ENCODE measurements at places on chromosomes 4 and X. TPM values are rescaled to one million over a fixed set of nuclear protein-coding genes. Genes with fewer than 3 reads are reported as not detected.

IQCM gene
- not detected for total RNA-seq

GPR143 gene
- 0.82 TPM for total RNA-seq

FABP2 gene
- not detected for total RNA-seq

FAM114A1 gene
- 9.4 TPM for total RNA-seq

SYTL4 gene
- total RNA-seq: 3.3 TPM

HTRA3 gene
- total RNA-seq: 0.82 TPM

S100G gene
- total RNA-seq: not detected

BRS3 gene
- 1.6 TPM for total RNA-seq

ASMT gene
- 0.41 TPM for total RNA-seq

BEX1 gene
- 127 TPM for total RNA-seq

GLOD5 gene
- not detected for total RNA-seq

SPACA5 gene
- total RNA-seq: not detected

HELT gene
- total RNA-seq: not detected

FAM50A gene
- total RNA-seq: 21.2 TPM

TMEM192 gene
- total RNA-seq: 9.4 TPM

MYOZ2 gene
- total RNA-seq: 0.41 TPM

ATP10D gene
- total RNA-seq: 7.7 TPM

C1QTNF7 gene
- total RNA-seq: 0.41 TPM

HMX1 gene
- not detected for total RNA-seq

ATP11C gene
- 54.2 TPM for total RNA-seq

USP38 gene
- 20.0 TPM for total RNA-seq

PPID gene
- 28.9 TPM for total RNA-seq

PLXNA3 gene
- 14.7 TPM for total RNA-seq

SMIM31 gene
- not detected for total RNA-seq

ITM2A gene
- total RNA-seq: 71.3 TPM

NFXL1 gene
- total RNA-seq: 13.5 TPM

RNF175 gene
- 31.0 TPM for total RNA-seq

STOX2 gene
- 35.1 TPM for total RNA-seq

HERC5 gene
- 2.4 TPM for total RNA-seq

DGKK gene
- total RNA-seq: 0.41 TPM

CACNA1F gene
- under 0.01 TPM for total RNA-seq

TMEM47 gene
- total RNA-seq: 42.4 TPM

DAPP1 gene
- total RNA-seq: 0.41 TPM

VEGFC gene
- 1.6 TPM for total RNA-seq

GNRHR gene
- total RNA-seq: not detected

All from frontal cortex (tissue), 4 donors.